AG04450 (cell line): ENCODE measurements at places on chromosomes 7 and 10.
A peak's percentile ranks its signal among the peaks of the same experiment; 100 is the strongest.

GRCh38 chr10:90805206-90805605 is 52.6 kb downstream of the HTR7 start:
- DNase-seq, result no peak

- DNase-seq, result no peak
Measured at GRCh38 chr10:132346806-132347205, 14.8 kb downstream of the LRRC27 start.

- DNase-seq, result no peak
Measured at GRCh38 chr10:102668326-102669107, 24.2 kb downstream of the TRIM8 start.

- DNase-seq, result peak; percentile 32
Measured at GRCh38 chr10:19204246-19204917, 155.8 kb downstream of the MALRD1 start.

DNA sequence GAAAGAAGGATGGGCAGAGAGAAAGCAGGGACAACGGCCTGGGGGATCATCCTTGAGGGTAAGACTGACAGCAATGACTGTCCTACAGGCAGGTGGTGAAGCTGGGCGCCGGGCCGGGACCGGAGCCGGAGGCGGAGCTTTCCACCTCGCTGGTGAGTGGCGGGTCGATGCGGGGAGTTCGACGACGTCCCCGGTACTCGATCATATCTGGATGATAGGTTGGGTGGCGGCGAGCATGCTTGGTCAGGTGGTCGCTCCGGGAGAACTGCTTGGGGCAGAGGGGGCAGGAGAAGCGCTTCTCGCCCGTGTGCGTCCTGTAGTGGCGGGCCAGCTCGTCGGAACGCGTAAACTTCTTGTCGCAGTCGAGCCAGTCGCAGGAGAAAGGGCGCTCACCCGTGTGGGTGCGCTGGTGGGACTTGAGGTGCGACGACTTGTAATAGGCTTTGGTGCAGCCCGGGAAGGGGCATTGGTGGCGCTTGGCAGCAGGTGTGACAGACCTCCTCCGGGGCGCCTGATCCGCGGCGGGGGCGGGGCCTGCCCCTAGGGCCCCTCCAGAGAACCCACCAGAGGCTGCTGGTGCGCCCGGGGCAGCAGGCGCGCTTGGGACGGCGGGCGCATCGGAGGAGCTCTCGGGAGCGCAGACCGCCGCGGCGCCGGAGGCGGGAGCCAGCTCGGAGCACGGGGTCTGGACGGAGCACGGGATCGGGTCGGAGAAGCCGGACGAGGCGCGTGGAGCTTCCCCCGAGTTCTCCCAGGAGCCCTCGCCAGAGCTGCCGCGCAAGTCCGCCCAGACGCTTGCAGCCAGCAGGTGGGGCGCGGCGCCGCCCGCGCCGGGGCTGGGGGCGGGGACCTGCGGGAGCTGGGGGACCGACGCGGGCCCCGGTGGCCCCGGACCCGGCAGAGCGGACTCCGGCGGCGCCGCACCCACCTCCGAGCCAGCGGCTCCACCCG is 752 bp downstream of the KLF14 start:
- DNase-seq, result no peak

- DNase-seq, result no peak
Measured at GRCh38 chr7:138699661-138700060, 1.5 kb downstream of the SVOPL start.

DNA sequence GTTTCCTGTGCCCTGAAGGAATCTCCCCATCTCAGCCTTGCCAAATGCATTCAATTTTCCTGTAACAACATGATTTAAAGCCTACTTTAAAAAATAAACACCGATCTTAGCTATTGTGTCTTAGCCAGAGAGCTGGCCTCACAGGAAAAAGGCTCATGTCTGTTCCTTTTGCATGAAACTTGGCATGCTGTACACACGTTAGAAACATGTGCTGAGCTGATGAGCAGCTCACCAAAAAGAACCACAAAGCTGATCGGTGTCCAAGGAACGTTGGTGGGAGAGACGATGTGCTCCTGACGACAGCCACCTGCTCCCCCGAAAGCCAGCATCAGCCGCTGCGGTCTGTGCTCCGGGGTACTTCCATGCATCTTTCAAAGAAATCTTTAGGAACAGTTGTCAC is 135.9 kb downstream of the ADARB2 start:
- no peak for DNase-seq

- no peak for DNase-seq
Measured at GRCh38 chr10:32065856-32066255, 9.6 kb upstream of the KIF5B start.

- no peak for DNase-seq
Measured at GRCh38 chr7:149870701-149871483, 2.9 kb upstream of the ATP6V0E2 start.

DNA sequence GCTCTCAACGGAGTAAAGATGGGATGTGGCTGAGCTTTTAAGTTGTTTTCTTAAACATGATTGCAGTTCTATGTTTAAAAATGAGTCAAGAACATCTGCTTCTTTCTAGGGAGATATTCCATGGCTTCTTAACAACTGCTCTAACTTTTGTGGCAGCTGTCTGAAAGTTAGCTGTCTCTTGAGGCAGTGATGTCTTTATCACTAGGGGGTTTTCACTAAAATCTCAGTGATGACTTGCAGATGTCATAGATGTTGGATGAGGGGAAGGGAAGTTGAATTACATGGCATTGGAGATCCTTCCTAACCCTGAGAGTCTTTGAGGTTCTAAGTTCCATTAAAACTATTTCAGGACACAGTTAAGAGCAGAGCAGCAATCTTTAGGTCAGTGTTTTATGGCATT is 43.5 kb downstream of the PRKG1 start:
- peak; percentile 18 for DNase-seq
